Gastroesophageal sphincter (tissue), 4 donors: ENCODE measurements at places on chromosomes 7 and 10. TPM values are rescaled to one million over a fixed set of nuclear protein-coding genes. Genes with fewer than 3 reads are reported as not detected.

EGR2 gene
- total RNA-seq: 0.52 TPM

GJC3 gene
- total RNA-seq: 0.62 TPM

PAOX gene
- 14.5 TPM for total RNA-seq

CDNF gene
- not detected for total RNA-seq
